Naive thymus-derived CD4-positive, alpha-beta T cell (primary cell): ENCODE measurements at places on chromosomes 16 and 17. TPM values are rescaled to one million over a fixed set of nuclear protein-coding genes. Genes with fewer than 3 reads are reported as not detected.
A peak's percentile ranks its signal among the peaks of the same experiment; 100 is the strongest.

GRCh38 chr16:11104168-11105037 lies 151.6 kb downstream of the SOCS1 start:
- H3K4me1 ChIP-seq, result peaks cover 18% of the 10 kb centered on the region
- no peaks in the 10 kb centered on the region for H3K27me3 ChIP-seq
- no peaks in the 10 kb centered on the region for H3K36me3 ChIP-seq
- DNase-seq, result no peak

GRCh38 chr16:22932032-22932771 lies 118.2 kb downstream of the HS3ST2 start:
- no peaks in the 10 kb centered on the region for H3K36me3 ChIP-seq
- no peaks in the 10 kb centered on the region for H3K4me1 ChIP-seq

GRCh38 chr16:59540621-59541020 lies 806.5 kb upstream of the GOT2 start:
- H3K4me3 ChIP-seq, result no peak overlapping the region
- no peaks in the 10 kb centered on the region for H3K27me3 ChIP-seq
- H3K36me3 ChIP-seq, result no peaks in the 10 kb centered on the region

DNA sequence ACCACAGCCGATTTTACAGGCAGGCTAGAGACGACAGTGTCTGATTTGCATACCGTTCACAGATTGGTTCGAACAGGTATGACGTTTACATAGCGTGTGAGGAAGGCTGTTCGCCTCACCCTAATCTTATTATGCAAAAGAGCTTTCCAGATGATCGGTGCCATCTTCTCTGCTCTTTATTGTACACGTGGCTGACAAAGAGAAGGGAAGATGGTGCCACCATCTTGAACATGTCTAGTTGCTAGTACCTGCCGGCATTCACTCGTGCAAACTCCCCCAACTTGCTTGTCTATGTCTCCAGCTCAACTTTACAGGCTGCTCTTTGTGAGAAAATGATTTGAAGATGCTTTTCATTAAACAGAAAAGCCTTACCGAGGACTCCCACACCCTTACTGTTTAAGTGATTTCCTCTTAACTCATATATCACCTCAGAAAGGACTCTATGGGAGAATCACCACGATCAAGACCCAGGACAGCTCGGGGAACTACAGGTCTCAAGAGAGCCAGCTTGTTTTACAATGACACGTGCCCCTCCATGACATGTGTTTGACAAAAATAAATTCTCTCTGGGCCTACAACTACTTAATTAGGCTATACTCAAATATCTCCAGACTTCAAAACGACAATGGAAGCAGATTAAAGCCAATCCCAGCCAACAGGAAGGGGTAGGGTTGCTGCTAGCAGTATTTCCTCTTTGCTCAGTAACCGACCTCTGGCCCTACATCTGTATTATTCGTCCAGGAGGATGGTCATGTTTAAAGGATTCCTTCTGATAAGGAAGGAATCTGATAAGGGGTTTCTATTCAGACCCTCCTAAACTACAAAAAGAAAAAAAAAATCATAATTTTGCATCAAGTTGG lies 480.6 kb downstream of the TMEM114 start:
- no peak overlapping the region for H3K27ac ChIP-seq
- H3K4me3 ChIP-seq, result no peak overlapping the region
- no peaks in the 10 kb centered on the region for H3K27me3 ChIP-seq
- no peaks in the 10 kb centered on the region for H3K4me1 ChIP-seq

DNA sequence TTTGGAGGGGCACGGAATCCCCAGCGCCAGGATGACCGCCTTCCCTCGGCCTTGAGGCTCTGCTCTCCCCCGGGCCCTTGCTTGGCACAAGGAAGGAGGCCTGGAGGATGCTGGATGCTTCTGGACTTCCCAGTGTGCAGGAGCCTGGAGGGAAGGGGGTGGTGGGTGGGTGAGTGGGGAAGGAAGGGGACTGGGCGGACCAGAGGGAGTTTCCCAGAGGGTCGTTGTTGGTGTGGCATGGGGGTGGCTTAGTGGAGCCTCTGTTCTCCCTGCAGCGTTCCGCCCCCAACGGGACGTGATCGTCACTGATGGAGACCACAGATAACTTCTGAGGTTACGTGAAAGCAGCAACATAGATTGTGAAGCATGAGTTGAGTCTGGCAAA lies 140.0 kb downstream of the IRF8 start:
- no peak for DNase-seq
- no peak overlapping the region for H3K27ac ChIP-seq
- no peaks in the 10 kb centered on the region for H3K36me3 ChIP-seq
- no peak overlapping the region for H3K4me3 ChIP-seq
- H3K4me1 ChIP-seq, result no peaks in the 10 kb centered on the region

DNA sequence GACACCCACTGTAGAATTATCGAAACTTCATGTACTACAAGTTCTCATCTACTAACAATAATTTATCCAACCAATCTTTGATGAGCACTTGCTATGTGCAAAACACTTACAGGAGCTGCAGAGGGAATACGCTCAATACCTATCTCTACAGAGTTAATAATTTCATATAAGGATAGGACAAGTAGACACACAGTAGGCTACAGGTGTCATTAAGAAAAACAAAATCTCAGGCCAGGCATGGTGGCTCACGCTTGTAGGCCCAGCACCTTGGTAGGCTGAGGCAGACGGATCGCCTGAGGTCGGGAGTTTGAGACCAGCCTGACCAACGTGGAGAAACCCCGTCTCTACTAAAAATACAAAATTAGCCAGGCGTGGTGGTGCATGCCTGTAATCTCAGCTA lies 91.3 kb upstream of the PLEKHM1 start:
- H3K36me3 ChIP-seq, result peaks cover 13% of the 10 kb centered on the region
- no peak overlapping the region for H3K27ac ChIP-seq
- H3K4me1 ChIP-seq, result peaks cover 11% of the 10 kb centered on the region
- no peaks in the 10 kb centered on the region for H3K27me3 ChIP-seq

GRCh38 chr17:40596261-40596919 lies 31.1 kb upstream of the CCR7 start:
- H3K27me3 ChIP-seq, result no peaks in the 10 kb centered on the region
- H3K36me3 ChIP-seq, result no peaks in the 10 kb centered on the region
- peak overlapping the region; percentile 17 for H3K4me3 ChIP-seq

GRCh38 chr17:68780596-68780995 lies 174.6 kb downstream of the ABCA8 start:
- no peaks in the 10 kb centered on the region for H3K36me3 ChIP-seq
- H3K4me1 ChIP-seq, result no peaks in the 10 kb centered on the region
- DNase-seq, result no peak

DNA sequence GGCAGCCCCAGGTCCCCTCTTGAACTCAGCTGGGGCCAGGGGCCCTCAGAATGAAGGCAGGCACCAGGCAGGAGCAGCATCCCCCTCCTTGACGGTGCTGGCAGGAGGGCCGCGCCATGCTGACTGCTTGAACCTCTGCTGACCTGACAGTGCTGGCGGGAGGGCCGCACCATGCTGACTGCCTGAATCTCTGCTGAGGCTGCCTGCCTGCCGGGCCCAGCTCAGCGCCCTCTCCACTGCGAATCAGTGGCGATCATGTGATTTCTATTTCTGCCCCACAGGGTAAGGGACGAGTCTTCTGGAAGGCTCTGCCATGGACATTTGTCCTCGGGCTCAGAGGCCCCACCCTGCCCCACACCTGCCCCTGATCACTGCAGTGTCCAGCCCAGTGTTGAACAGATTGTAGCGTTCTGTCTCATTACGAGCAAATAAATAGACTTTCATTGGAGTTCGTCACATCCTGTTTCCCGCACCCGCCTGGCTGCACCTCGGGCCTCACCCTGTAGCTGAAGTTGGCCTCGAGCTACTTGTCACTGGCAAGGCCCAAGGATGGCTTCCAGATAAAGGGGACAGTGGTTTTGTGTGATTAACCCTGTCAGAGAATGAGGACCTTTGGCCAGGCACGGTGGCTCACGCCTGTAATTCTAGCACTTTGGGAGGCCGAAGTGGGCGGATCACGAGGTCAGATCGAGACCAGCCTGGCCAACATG lies 8.6 kb downstream of the C16orf90 start:
- no peak overlapping the region for H3K27ac ChIP-seq
- no peak overlapping the region for H3K4me3 ChIP-seq
- no peak for DNase-seq
- H3K36me3 ChIP-seq, result peaks cover 58% of the 10 kb centered on the region
- no peaks in the 10 kb centered on the region for H3K4me1 ChIP-seq

GRCh38 chr16:13154799-13155198 lies 253.4 kb downstream of the SHISA9 start:
- no peaks in the 10 kb centered on the region for H3K27me3 ChIP-seq
- no peak overlapping the region for H3K27ac ChIP-seq
- H3K4me1 ChIP-seq, result no peaks in the 10 kb centered on the region
- no peak for DNase-seq
- no peaks in the 10 kb centered on the region for H3K36me3 ChIP-seq
- no peak overlapping the region for H3K4me3 ChIP-seq

GRCh38 chr17:10115536-10115932 lies 82.9 kb downstream of the GAS7 start:
- no peaks in the 10 kb centered on the region for H3K36me3 ChIP-seq
- H3K27ac ChIP-seq, result peak overlapping the region; percentile 38
- no peak for DNase-seq
- no peaks in the 10 kb centered on the region for H3K27me3 ChIP-seq

GRCh38 chr16:57899771-57900661 lies 70.9 kb downstream of the CNGB1 start:
- peak; percentile 73 for DNase-seq
- H3K27me3 ChIP-seq, result no peaks in the 10 kb centered on the region
- H3K4me3 ChIP-seq, result no peak overlapping the region
- H3K36me3 ChIP-seq, result no peaks in the 10 kb centered on the region
- no peaks in the 10 kb centered on the region for H3K4me1 ChIP-seq

- no peak overlapping the region for H3K4me3 ChIP-seq
- no peak for DNase-seq
- peaks cover 13% of the 10 kb centered on the region for H3K4me1 ChIP-seq
- H3K27ac ChIP-seq, result no peak overlapping the region
- H3K27me3 ChIP-seq, result no peaks in the 10 kb centered on the region
- no peaks in the 10 kb centered on the region for H3K36me3 ChIP-seq
These were observed 26.2 kb upstream of the ADORA2B start for GRCh38 chr17:15918661-15919259.

Gene NKD1
- 6.5 TPM for total RNA-seq

Gene USP10
- total RNA-seq, result 112 TPM

Gene MYH2
- not detected for total RNA-seq

Gene NOTUM
- total RNA-seq, result not detected

Gene CCDC200
- total RNA-seq, result 0.72 TPM

Gene CDK5R1
- total RNA-seq, result 4.6 and 4.9 TPM in 2 replicates

Gene CD300E
- total RNA-seq, result 11.9 TPM
